ENCODE measurements at places on chromosomes 5 and 9. TPM values are rescaled to one million over a fixed set of nuclear protein-coding genes. Genes with fewer than 3 reads are reported as not detected.

ZNG1A gene
- total RNA-seq = 10.8 TPM

IFNA2 gene
- total RNA-seq = not detected

PCDHA9 gene
- under 0.01 TPM for total RNA-seq

DPYSL3 gene
- total RNA-seq = 275 TPM

ARL10 gene
- 15.3 TPM for total RNA-seq

GABRB2 gene
- 0.13 TPM for total RNA-seq

HAVCR2 gene
- 6.8 TPM for total RNA-seq

OR1Q1 gene
- total RNA-seq = not detected

RORB gene
- under 0.01 TPM for total RNA-seq

PCDHB2 gene
- total RNA-seq = 0.76 TPM

ITK gene
- total RNA-seq = not detected

CLIC3 gene
- 16.5 TPM for total RNA-seq

ZNF879 gene
- total RNA-seq = 0.49 TPM

RXRA gene
- 29.4 TPM for total RNA-seq

SFXN1 gene
- 33.1 TPM for total RNA-seq

Data from mesangial cell (primary cell).